Stimulated activated CD4-positive, alpha-beta T cell treated with anti-CD3 and anti-CD28 coated beads, Interleukin-1b, Interleukin-23, amount 100 ng/mL, for 1 hour (primary cell): ENCODE measurements at places on chromosomes 3 and 15.

- no peak for DNase-seq
These were observed 124.9 kb downstream of the TMEM266 start for GRCh38 chr15:76184650-76185035.

DNA sequence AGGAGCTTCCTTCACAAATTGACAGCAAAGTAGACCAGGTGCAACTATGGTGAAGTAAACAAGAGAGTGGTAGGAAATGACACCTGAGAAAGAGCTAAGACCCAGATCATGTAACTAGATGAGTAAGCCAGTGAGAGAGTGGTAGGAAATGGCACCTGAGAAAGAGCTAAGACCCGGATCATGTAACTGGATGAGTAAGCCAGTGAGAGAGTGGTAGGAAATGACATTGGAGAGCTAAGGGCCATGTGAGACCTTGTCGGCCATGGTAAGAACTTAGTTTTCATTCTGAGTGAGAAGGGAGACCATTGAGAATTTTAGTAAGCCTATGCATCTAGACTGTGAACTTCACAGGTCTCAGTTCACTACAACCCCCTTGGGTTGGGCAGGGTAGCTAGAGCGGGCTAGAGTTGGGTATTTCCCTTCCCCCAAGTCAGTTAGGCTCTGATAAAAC lies 5.4 kb upstream of the SENP7 start:
- DNase-seq: no peak

- DNase-seq: no peak
These were observed 340.8 kb upstream of the SUCLG2 start for GRCh38 chr3:67995206-67995605.

- no peak for DNase-seq
These were observed 66.2 kb downstream of the NMNAT3 start for GRCh38 chr3:139611528-139611927.

GRCh38 chr3:196169836-196170240 lies 41.4 kb downstream of the ZDHHC19 start:
- no peak for DNase-seq

GRCh38 chr15:66252685-66253417 lies 699 bp downstream of the MEGF11 start:
- DNase-seq: no peak

GRCh38 chr3:134772591-134772990 lies 22.5 kb upstream of the EPHB1 start:
- DNase-seq: no peak

DNA sequence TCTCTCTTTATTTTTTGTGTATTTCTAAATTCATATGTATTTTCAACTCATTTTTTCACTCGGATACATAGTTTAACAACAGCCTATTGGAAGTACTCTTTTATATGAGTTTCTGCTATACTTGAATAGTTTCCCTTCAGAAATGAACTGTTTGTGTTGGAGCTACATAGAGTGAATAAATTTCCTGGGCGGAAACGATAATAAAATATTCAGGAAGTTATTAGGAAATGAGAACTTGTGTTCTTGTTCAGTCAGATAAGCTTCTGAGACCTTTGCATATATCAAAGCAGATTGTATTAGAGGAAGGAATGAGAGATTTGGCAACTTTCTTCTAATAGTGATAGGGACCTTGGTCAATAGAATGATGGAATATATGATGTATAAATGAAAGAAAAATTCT lies 27.3 kb downstream of the NEO1 start:
- no peak for DNase-seq

DNA sequence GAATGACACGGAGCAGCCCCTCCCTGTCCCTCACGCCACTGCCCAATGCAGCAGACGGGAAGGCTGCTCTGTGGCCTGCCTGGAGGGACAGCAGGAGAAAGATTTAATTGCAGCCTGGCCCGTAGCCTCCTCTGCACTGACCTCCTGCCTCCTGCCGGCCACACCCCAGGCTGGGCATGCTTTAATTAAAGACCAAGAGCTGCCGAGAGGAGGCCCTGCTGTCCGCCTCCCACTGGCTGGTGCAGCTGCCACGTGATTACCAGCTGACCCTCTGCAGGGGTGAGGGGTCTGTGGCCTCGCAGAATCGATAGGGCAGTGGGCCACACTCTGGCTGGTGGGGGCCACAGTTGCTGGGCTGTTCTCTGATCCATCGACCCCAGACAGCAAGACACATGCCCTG lies 100.2 kb upstream of the PRR23E start:
- no peak for DNase-seq

DNA sequence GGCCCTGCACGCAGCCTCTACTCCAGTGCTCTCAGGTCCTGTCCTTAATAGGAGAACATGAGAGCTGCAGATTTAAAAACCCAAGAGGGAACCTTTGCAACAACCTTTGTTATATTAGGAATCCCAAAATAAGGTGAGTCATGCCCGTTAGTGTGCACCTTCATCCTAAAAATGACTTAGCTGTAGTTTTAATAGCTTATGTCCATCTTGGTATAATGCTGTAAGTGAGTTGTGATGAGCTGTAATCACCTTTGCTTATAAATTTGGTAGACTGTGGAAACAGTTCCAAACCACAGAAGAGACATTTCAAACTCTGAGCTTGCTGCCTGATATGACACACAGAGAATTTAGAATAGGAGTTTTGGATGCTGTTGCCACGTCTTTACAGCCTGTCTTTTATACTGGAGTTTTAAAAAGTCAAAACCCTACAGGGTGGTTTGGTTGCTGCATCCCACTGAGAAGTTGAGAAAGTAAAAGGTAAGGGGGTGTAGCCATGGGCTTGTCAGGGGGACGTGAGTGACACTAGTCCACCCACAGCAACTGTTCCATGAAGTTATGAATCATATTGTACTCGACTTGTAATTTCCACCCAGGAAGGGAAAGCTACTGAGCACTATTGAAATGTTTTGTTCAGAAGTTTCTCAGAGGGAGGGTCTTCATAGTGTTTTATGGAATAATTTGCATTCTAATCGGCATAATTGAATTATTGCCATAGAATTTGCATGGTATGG lies 27.4 kb upstream of the CD47 start:
- no peak for DNase-seq

DNA sequence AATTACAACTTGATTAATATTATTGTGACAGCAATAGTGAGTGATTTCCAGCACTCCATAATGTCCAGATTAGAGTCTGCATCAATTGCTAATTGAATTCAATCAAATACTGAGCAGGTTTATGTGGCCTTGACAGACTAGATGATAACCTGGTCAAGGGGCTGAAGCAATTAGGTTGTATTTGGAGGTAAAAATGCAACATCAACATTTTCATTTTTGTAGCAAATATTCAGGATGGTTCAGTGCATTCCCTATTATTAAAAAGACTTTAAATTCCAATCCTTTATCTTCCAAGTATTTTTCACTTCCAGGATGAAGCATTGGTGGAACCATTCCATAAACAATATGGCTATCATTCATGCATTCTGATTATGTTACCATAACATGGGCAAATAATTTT lies 120.4 kb downstream of the PLOD2 start:
- no peak for DNase-seq

DNA sequence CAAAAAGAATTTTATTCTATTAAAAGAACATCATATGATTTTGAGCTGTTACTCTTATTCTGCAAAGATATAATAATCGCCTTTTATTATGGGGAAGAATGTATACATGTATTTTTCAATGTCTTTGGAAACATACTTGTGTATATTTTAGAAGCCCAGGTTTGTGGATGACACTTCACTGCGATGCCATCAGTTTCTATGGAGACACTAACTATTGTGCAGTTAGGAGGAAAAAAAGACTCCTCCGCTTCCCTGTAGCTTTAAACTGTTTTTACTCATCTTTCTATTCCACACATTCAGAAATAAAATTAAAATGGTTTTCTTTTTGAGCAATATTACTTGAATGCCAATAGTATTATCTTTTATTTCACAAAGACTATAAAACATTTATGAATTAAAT lies 305.0 kb downstream of the NLGN1 start:
- no peak for DNase-seq

- DNase-seq: no peak
These were observed 73.1 kb upstream of the PRR23E start for GRCh38 chr3:127119693-127120464.

DNA sequence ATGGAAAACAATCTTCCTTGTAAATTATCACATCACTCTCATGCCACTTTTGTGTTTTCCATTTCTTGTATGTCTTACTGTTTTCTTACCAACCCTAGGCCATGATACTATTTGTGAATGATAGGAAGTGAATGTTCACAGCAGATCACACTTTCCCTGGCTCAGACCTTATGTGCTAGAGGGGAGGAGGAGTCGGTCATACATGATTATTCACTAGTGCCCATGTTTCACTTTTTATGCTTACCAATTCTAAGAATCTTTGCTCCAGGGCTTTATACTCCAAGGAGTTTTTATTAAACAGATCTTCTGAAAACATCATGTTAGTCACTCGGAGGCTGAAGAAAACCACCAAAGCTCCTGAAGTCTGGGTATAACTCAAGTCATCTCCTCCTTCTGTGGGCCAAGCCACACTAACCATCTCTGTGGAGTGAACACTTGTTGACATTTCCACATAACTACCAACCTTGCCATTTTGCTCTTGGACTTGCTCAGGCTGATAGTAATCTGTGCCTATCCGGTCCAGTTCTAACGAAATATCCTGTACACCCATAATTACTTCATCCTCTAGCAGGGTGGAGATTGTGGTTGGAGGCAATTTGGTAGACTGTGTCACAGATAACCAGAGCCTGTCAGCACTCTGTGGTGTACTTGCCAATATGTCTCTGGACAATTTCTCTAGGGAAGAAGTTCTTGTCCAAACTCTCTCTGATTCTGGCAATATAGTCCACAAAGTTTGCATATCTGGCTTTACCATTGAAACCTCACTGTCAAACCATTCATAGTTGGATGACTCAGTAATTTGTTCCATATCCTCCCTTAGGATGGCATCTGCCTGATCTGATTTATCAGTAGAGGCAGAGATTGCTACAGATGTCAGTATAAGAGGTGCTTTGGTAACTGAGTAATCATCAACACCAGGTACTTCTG lies 76.8 kb downstream of the IMPG2 start:
- no peak for DNase-seq

DNA sequence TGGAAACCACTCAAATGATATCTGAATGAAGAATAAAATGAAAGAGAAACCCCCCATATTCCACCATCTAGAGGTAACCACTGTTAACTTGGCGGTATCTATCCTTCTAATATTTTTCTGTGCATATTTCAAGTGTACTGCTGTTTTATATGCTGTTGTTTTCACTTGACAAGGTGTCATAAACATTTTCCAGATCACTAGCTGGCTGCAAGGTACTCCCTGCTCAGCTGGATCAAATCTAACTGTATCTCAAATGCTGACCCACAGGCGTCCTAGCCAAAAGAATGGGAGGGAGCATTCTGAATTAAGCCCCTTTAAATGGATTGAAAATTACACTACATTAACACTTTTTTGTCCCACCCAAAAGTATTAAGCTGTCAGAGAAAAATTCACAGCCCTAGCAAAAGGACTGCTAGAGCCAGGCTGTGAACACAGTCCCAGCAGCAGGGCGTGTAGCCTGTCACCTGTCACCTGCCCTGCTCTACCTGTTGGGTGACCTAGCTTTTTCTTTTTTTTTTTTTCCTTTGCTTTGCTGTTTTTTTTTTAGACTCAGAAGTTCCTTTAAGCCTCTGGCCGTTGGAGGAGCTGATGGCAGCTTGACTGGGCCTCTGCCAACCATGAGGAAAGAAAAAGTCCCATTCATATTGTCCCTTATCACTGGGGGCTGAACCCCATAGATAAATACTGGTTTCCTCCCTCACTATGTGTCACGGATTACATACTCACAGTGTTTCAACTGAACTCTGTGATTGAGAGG lies 93.7 kb upstream of the TSC22D2 start:
- DNase-seq: no peak

GRCh38 chr3:177589911-177590381 lies 392.7 kb upstream of the TBL1XR1 start:
- no peak for DNase-seq

- DNase-seq: no peak
These were observed 585.8 kb upstream of the UBE2E2 start for GRCh38 chr3:22617372-22617771.
